ENCODE measurements at places on chromosomes 5 and 9.
A peak's percentile ranks its signal among the peaks of the same experiment; 100 is the strongest.

DNA sequence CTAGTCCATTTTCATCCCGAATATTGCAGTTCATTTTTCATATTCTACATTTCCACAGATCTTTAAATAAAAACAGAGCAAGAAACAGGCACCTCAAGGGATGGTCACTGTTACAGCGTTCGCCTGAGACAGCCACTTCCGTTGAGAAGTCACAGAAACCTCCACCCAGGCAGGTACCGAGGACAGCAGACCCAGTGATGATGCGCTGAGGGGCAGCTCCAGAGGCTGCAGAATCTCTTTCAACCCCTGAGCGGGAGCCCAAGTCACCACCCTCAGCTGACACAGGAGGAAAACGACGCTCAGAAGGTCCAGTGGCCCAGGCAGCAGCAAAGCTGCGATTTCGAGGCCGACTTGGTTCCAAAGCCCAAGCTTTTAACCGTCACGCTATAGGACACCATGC, 32.8 kb downstream of the ABO start:
- DNase-seq, result no peak

- no peak for DNase-seq
These were observed 48.7 kb downstream of the DNAJC21 start for GRCh38 chr5:34977934-34978613.

DNA sequence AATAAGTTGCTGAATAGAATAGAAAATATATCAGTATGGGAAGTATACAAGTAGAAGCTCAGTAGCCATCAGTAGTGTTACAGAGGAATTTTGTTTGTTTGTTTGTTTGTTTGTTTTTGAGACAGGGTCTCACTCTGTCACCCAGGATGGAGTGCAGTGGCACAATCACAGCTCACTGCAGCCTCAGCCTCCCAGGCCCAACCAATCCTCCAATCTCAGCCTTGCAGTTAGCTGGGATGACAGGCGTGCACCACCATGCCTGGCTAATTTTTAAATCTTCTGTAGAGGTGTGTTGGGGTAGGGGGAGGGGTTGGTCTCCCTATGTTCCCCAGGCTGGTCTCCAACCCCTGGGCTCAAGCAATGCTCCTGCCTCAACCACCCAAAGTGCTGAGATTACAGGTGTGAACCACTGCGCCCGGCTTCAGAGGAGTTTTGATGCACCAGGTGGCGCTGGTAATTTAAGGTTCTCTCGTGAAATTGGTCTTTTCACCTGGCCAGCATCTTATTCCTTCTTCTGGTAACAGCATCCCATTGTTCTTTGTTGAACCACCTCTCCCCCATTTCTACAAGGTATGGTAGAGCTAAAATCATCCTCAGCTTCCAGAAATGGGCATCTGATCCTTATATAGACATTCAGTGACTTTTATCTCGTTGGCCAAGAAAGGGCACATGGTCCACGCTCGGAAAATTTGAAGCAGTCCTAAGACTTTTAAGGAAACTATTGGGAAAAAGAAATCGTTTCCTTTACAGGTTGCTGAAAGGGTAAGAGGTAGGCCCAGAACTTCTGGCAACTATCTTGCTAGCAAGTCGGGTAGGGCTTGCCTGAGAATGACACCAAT, 157.1 kb downstream of the ARRDC3 start:
- peak; percentile 23 for DNase-seq

DNA sequence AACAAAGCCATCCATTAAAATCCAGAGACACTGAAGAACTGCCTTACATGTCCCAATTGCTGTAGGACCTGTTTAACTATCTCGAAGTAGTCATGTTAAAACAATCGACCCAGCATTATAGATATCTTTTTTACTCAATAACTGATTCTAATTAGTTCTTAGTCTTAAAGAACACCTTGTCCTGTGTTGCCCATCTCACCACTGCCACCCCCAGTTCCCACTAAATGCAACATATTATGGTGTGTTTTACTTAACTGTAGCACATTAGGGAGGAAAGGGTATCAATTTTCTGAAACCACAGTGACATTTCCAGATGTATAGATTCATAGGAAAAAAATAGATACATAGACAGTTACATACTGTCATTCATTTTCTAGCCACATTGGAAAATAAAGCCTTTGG, 221.2 kb downstream of the MEF2C start:
- DNase-seq, result no peak

DNA sequence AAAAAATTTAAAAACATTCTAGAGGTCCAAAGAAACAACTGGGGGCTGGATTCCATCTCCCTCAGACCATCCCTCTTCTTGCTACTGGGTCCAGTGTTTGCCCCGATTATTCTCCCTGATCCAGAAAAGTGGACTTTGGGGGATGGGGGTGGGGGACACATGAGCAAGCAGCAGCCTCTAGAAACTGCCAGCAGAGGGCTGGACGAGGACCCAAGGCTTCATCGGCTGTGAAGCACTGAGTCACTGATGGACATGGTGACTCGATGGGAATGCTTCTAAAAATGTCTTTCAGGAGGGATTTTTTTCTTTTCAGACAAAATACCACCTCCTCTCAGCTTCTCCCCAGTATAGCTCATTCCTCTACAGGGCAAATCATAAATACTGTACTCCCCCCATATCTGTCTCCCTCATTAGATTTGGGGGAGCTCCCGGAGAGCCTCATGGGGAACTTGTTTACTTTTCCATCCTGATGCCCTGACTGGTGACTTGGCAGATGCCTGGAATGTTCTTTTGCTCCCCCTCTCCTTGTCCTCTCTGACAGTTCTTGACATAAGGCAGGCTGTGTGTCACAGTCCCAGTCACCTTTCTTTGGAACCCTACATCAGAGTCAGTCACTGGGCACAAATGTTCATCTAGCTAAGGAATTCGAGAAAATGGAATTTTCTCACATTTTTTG, 67.2 kb upstream of the STC2 start:
- DNase-seq, result no peak

GRCh38 chr9:132032238-132032950, 47.3 kb downstream of the MED27 start:
- DNase-seq, result no peak

DNA sequence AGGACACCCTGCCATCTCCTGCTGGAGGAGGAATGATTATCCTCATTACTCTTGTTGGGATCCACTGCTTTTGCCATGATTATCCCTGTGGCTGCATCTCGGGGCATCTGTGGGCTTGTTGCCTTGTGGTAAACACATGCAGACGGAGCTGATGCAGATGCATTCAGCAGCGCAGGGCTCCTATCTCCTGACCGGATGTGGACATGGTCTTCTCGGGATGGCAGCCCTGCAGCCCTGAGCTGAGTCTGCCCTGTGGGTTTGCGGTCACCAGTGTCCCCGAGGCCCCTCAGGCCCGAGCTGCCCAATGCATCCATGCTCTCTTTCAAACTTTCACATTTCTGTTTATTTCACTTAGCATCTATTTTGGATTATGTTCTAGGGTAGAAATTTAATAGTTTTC, 250.4 kb upstream of the IRX1 start:
- DNase-seq, result no peak

DNA sequence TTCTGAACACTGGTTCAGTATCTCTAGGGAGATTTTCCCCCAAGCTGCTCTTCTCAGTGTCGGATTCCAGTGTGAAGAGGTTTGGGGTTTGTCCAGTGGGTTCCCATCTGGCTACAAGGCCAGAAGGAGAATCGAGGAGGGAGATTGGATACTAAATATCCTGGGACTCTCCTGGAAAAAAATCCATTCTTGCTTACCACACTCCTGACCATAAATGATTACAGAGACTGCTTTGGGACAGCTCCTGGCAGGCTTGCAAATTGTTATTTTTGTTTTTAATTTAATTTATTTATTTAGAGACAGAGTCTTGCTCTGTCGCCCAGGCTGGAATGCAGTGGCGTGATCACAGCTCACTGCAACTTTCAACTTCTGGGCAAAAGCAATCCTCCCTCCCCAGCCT, 4.7 kb upstream of the SUSD1 start:
- no peak for DNase-seq

DNA sequence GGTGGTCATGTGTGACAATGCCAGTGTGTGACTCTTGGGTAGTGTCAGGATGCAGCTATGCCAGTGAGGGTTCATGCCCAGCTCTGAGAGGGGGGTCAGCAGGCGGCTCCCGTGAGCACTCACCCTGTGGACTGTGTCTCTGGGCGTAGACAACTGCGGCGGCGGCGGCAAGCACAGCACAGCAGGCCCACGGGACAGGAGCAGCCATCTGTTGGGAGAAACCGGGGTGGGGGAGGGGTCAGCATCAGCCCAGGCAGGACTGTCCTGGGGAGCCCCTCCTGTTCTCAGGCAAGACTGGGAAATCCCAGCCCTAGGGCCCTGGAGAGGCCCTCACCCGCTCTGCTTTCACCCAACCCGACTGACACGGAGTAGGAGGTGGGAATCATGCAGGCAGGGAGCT, 20.8 kb downstream of the CNTFR start:
- DNase-seq, result no peak

DNA sequence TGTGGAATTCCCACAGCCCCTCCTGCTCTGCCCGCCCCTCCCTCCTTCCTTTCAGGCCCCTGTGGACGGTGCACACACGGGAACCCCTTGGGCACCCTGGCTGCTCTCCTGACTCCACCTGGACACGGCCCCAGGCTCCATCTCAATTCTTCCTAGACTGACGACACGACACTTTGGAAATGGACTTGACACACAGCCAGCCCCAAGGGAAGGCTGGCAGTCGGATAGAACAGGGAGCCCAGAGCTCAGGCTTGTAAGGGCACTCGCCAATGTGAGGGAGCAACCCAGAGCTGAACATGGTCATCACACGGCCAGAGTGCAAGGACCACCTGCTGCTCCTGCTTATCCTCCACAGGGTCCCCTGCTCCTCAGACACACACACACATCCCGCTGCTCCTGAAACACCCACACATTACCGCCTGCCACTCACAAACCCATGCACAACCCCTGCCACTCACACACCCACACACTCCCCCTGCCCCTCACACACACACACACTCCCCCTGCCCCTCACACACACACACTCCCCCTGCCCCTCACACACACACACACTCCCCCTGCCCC, 8.9 kb downstream of the SLC9A3 start:
- no peak for DNase-seq

- no peak for DNase-seq
These were observed 337.7 kb upstream of the PANK3 start for GRCh38 chr5:168916852-168917251.

- DNase-seq, result no peak
These were observed 195.0 kb downstream of the ARHGEF28 start for GRCh38 chr5:73821003-73821402.

DNA sequence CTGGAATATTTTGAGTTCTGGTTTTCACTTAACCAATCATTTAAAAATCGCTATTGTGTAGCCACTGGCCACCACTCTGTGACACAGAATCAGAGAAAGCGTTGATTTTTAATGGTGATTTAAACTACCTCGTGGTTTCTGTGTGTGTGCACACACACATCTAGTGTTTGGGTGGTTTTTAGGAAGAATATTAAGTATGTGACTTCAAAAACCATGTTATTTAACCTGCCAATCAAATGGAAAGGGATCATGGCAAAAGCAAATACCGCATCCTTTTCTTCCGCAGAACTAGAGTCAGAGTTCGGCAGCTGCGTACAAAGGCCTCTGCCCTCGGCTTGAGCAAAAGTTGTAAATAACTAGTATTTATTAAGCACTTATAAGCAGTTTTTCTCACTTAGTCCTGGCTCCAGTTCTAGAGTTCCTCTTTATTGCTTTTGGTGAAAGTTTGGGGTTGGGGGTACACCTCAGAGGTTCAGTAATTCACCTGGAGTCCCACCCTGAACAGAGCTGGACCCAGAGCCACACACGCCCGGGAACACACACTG, 40.6 kb downstream of the HABP4 start:
- DNase-seq, result no peak

GRCh38 chr9:129141066-129142041, 30.1 kb downstream of the PTPA start:
- no peak for DNase-seq

- no peak for DNase-seq
These were observed 376.3 kb upstream of the ACTBL2 start for GRCh38 chr5:57858905-57859304.

DNA sequence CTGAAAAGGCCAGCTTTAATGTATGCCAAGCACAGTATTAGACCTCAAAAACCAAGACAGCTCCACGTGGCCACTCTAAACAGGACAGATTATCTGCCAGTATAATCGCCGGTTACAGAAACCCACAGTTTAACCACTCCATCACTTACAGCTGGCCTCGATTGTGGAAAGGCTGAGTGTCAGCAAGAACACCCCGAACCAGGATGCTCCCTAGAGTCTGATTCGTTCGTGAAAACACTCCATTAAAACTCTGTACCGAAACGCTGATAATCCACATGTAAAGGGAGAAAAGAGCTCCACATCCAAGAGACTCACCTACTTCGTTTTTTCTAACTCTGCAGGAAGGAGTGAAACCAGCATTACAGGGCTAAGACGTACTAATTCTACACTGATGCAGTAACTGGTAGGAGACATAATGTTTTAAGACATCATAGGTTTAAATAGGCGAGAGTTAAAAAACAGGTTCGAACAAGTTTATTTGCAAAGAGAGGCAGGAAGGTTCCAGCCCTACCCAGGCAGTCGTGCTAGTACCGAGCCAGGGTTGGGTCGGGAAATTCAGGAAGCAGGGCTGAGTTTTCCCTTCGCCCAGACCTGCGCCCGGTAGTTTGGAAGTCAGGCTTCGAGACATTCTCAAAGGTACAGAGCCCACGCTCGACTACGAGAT, 949 bp downstream of the SERINC5 start:
- DNase-seq, result no peak

DNA sequence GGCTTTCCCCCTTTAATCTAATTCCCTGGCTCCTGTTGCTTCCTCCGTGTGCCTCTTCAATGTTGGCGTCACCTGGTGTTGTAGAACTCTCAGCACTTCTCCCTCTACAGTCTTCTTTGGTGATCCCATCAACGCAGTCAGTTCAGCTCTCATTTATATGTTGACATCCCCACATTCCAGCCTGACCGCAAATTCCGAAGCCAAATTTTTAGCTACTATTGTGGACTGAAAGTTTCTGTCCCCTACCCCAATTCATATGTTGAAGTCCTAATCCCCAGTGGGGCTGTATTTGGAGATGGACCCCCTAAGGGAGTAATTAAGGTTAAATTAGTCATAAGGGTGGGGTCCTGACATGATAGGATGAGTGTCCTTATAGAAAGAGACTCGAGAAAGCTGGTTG, 210.6 kb upstream of the ADAMTSL1 start:
- DNase-seq, result no peak

- no peak for DNase-seq
These were observed 2.7 kb downstream of the PTGDS start for GRCh38 chr9:136979769-136980587.
